ENCODE measurements at places on chromosomes 5 and 9. TPM values are rescaled to one million over a fixed set of nuclear protein-coding genes. Genes with fewer than 3 reads are reported as not detected.

Gene GFI1B
- total RNA-seq, result not detected

Gene OTP
- not detected for total RNA-seq

Gene RASGEF1C
- not detected for total RNA-seq

Gene CDK5RAP2
- total RNA-seq, result 25.9 TPM
